Stimulated activated CD8-positive, alpha-beta memory T cell treated with anti-CD3 and anti-CD28 coated beads, Interleukin-15, amount 100 ng/mL, for 24 hours (primary cell): ENCODE measurements at places on chromosomes 11 and 22.

DNA sequence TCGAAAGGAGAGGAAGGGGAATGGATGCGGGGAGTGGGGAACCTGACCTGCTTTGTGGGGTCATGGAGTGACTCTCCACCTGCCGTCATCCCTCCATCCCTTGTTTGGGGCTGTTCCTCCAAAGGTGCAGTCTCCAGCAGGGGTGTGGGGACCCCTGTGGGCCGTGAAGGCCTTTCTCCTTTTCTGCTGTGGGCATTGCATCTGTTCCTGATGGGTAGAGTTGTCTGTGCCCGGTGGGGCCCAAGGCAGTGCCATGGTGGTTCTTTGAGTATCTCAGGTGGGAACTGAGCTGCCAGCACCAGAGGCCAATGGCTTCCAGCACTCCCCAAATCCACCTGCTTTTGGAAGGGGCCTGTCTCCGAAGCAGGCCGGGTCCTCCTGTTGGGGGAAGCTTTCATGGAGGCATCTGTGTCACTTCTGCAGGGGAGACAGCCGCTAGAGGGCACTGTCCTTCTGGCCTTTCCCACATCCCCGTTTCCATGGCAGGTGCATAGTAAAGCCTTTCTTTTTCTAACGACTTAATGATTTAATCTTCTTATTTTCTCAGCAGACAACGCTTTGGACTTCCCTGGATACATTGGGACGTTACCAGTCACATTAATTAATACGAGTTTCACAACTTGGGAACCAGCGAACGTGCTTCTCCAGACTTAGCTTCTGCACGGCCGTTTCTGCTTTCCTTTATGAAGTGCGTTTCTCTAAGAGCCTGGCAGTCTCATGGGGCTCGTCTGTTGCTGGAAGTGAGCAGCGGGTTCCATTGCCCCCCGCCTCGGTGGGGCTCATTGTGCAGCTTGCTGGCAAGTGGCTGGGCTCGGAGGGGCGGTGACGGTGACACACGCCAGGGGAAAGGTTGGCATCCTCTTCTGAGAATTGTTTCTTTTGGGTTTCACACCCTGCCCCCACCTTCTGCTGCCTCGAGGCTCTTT, 57.1 kb downstream of the PARVB start:
- DNase-seq = peak; percentile 41

DNA sequence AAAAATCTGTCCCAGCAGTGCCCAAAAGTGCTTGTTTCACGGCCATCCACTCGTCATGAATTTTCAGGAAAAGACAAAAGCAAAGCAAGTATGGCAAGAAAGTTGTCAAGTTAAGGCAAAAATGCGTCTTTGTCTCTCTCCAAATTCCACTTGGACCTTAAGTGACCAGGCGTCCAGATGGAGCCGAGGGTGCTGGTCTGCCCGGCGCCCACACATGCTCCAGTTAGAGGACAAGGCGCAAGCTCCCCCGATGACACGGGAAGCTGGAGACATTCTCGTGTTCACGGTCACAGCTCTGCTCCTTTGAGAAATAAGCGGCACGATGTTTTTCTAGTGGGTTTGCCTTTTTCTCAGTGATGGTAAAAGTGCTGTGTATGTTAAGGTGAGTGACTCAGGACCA, 219.0 kb downstream of the BRD1 start:
- no peak for DNase-seq

- DNase-seq = no peak
Observed at GRCh38 chr11:27229511-27230191, 133.4 kb downstream of the CCDC34 start.

- DNase-seq = no peak
Observed at GRCh38 chr11:70402685-70403084, 4.4 kb downstream of the CTTN start.
